ENCODE measurements at places on chromosomes 16 and 17.

DNA sequence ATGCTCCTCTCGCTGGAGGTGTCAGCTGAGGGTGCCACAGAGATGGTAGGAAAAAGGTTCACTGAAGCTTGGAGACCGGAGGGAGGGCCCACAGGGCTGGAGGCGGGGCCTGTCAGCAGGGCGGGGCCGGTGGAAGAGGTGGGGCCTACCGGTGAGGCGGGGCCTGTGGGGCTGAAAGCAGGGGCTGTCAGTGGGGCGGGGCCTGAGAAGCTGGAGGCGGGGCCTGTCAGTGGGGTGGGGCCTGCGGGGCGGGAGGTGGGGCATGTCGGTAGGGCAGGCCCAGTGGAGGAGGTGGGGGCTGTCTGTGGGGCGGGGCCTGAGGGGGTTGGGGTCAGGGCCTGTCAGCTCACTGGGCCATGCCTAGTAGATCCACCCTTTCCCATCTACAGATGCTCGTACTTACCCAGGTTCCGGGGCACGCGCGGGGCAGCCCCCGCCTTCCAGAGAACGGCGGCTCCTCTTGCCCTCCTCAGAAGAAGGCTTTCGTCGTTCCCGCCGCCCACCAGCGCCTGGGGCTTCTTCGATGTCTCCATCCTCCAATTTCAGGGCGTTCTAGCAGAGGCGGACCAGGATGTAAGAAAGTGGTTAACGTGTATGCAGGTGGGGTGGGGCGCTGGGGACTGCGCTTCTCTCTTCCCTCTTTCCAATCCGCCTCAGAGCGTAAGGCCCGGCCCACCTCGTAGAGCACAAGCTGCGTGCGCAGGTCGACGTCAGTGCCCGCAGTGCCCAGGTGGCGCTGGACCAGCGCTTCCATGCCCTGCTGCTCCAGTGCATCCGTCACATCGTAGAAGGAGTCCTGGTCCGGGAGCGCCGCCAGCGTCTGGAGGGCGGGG, 9.8 kb downstream of the TMEM208 start:
- no peak for DNase-seq

DNA sequence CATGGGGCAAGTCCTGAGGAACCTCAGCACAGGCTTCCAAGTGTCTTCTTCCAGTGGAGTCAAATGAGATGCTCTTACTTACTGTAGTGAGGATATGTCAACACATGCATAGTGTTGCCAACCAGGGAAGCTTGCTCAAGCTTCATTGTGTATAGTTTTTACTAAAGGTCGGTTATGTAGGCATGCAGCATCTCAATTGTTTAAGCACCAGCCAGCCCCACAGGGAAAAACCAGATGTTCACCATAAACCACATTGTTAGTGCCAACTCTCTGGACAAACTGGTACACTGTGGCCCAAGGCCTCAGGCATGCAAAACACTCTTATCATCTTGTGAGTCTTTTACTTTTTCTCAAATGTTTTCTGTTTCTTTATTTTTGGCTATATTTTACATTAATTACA, 152.1 kb downstream of the PHKB start:
- no peak for DNase-seq

DNA sequence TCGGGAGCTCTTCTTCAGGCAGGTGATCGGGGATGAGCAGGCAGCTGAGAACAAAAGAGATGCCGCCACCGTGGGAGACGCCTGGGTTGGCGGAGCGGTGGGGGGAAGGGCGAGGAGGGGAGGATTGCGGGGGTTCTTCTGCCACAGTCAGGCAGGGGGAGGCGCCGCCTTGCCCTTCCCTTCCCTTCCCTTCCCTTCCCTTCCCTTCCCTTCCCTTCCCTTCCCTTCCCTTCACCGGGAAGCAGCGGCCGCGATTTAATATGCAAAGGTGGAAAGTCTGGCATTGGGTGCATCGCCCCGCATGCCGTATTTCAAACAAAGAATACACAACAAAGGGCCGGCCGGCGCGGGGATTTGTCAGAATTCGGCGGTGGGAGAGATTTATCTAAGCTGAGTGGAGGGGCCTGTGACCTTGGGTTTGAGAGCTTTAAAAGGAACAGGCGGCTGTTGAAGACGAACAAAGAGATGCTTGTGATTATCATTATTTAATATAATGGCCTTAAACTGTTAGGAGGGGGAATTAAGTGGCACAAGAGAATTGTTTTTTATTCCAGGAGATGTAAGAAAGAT, 262.3 kb upstream of the TNRC6C start:
- DNase-seq: no peak

DNA sequence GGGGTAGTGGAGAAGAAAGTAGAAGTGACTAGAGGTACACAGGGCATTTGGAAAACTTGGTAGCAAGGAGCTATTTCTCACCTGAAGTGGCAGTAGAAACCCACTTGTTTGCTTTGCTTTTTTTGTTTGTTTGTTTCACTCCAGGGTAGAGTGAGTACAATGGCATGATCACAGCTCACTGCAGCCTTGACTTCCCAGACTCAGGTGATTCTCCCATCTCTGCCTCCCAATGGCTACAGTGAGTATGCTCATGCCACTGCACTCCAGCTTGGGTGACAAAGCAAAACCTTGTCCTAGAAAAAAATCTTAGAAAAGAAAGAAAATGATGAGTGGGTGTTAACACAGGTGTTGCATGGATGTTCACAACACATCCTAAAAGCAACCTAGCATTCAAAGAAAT, 40.4 kb downstream of the SCNN1G start:
- DNase-seq: no peak

- peak; percentile 41 for DNase-seq
Observed at GRCh38 chr16:27515874-27516353, 33.8 kb downstream of the GTF3C1 start.

DNA sequence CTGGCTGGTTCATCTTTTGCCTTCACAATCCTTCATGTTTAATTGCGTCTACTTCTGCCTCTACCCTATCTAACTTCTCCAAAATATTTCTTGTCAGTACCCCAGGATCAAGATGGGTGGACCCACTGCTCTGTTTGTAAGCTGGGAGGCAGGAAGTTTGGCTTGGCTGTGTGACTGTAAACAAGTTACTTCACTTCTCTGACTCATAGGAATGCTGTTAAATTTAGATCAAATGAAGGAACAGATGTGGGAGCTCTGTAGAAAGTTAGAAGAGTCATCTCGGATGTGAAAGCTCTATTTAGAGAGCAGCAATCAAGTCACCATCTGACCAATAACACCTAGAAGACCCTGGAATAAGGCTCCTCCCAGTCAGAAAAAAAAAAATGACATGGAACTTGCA, 55.2 kb upstream of the MRTFB start:
- DNase-seq: no peak

DNA sequence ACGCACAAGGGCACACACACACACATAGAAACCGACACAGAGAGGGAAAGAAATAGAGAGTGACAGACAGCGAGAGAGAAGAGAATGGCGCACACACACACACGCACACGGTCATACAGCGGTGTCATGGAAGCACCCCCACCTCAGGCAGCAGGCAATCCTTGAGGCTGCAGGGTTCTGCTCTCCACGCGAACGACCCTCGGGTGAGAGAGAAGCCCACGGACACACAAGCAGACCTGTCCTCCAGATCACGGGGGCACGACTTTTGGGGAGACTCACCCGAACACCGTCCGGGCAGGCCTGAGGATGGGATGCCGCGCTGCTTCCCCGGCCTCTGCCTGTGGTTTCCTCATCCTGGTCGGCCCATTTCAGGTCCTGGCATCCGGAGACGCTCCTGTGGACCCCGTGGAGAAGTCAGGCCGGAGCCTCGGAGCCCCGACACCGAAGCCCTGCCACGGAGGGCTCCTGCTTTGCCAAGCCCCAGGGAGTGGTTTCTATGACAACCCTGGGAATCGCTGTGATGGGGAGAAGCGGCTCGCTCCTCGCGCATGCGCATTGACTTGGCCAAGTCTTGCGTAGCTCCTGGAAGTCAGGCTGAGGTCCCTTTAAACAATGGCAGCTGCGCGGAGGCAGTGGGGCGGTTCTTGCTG, 118.2 kb upstream of the KCNJ18 start:
- DNase-seq: peak; percentile 44

DNA sequence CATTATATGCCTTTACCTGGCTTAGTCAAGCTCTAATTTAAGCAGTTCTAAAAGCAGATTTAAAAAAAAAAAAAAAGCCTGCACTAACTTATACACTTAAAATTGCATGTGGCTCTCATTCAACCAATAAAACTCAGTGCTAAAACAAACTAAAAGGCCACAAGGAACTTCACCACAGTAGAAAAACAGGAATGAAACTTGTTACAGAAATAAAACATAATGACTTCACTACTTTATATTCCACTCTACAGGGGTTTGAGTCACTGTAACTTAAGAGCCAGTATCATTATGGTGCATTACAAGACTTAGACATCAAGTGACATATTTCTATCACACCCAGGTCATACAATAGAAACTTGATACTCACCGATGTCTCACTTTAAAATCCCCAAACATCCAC, 11.1 kb downstream of the CA10 start:
- no peak for DNase-seq

- DNase-seq: no peak
Observed at GRCh38 chr16:54780266-54780665, 150.4 kb upstream of the IRX5 start.

GRCh38 chr16:4682616-4683254, 10.6 kb upstream of the NUDT16L1 start:
- DNase-seq: peak; percentile 28

DNA sequence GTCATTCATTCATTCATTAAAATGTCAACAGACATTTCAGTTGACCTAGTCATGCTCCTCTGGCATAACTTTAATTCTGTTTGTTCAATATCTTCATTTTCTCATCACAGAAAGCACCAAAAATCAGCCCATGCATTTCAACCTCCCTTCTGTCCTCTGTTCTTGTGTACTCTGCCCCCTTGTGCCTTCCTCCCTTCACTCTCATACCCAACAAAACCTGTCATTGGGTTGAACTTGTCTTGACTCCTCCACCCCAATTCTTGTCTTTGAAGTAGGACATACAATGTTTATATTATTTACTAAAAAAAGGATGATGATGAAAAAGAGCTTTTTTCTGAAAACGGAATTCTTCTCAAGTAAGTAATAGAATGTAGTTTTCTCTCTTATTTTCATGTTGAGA, 43.8 kb downstream of the COX10 start:
- DNase-seq: no peak

GRCh38 chr17:39082482-39082881, 69.0 kb downstream of the PLXDC1 start:
- DNase-seq: no peak

GRCh38 chr16:69526831-69527655, 38.7 kb upstream of the NFAT5 start:
- DNase-seq: no peak
